ENCODE measurements at places on chromosomes 1 and 21. TPM values are rescaled to one million over a fixed set of nuclear protein-coding genes. Genes with fewer than 3 reads are reported as not detected.

- H3K27ac ChIP-seq, result no peak overlapping the region
- no peaks in the 10 kb centered on the region for H3K4me1 ChIP-seq
- no peaks in the 10 kb centered on the region for H3K27me3 ChIP-seq
- no peak for DNase-seq
- no peak overlapping the region for H3K4me3 ChIP-seq
Measured at GRCh38 chr1:7738044-7738443, 33.1 kb upstream of the VAMP3 start.

The CACNA1S gene
- total RNA-seq, result 0.06 TPM

DNA sequence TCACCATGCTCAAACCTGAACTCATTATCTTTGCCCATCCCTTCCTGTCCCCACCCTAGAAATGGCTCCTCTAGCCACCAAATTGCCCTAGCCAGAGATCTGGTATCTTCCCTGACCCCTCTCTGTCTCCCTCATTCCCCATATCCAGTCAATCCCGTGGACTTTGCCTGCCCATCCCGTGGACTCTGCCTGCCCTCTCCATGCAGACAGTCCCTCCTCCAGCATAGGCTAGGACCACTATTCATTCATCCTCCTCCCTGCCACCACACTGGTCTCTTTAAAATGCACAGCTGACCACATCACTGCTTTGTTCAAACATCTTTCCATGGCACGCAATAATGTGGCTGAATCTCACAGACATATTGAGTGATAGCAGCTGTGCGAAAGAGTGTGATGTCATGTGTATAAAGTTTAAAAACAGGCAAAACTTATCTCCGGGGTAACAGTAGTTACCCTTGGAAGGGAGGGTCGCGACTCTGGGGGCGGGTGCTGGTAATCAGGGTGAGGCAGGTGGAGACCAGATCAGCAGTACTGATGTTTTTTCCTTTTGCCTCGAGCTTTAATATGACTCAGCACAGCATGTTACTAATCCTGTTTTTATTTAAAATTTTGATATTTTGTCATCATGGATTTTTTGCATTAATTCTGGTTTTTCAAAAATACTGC lies 4.8 kb upstream of the SLC2A1 start:
- no peaks in the 10 kb centered on the region for H3K36me3 ChIP-seq
- H3K27me3 ChIP-seq, result peaks cover 34% of the 10 kb centered on the region
- H3K4me3 ChIP-seq, result no peak overlapping the region
- H3K27ac ChIP-seq, result no peak overlapping the region

DNA sequence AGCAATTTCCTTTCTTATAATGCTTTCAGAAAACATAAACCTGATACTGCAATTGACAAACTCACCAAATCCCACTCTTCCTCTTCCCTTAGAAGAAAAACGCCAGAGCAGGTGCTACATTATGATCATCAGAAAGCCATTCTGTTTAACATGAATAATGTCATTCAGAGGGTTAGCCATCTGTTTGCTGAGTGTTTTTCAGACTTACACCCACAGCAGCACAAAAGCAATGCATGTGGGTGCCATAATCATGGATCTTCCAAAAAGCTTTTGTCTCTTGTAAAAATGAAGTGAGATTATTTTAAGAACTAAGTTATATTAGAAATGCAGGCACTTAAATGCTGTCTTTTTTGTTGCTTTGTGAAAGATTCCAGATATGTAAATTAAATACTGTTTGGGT lies 204.6 kb upstream of the TMPRSS15 start:
- no peaks in the 10 kb centered on the region for H3K27me3 ChIP-seq
- no peak overlapping the region for H3K27ac ChIP-seq
- H3K4me3 ChIP-seq, result no peak overlapping the region
- no peaks in the 10 kb centered on the region for H3K36me3 ChIP-seq
- H3K4me1 ChIP-seq, result no peaks in the 10 kb centered on the region

- no peak overlapping the region for H3K27ac ChIP-seq
- H3K27me3 ChIP-seq, result no peaks in the 10 kb centered on the region
- peak overlapping the region; percentile 7 for H3K4me3 ChIP-seq
- no peaks in the 10 kb centered on the region for H3K36me3 ChIP-seq
Measured at GRCh38 chr1:85091671-85092280, 43.5 kb upstream of the MCOLN3 start.

GRCh38 chr1:219566951-219567947 lies 45.7 kb downstream of the ZC3H11B start:
- no peaks in the 10 kb centered on the region for H3K27me3 ChIP-seq
- no peak overlapping the region for H3K27ac ChIP-seq
- H3K36me3 ChIP-seq, result no peaks in the 10 kb centered on the region
- DNase-seq, result no peak
- no peaks in the 10 kb centered on the region for H3K4me1 ChIP-seq

The RAB7B gene
- total RNA-seq, result 9.1 TPM

The BMP8B gene
- total RNA-seq, result 1.7 TPM

DNA sequence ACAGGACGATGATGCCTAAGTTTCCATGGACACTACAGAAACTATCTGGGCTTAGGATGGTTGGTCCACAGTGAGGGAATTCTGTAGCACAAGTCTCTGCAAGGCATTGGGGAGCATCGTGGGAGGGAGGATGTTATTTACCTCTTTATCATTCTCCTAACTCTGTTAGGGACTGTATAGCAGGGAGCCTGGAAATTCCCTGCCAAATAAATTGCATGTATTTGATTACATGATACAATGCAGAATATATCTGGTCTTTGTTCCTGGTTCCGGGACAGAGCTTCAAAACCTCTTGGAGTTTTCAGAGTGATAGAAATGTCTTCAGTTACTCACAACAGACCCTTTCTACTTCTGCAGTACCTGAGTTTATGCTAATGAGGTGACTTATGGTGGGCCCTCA lies 385.9 kb downstream of the PCP4 start:
- no peak overlapping the region for H3K27ac ChIP-seq
- H3K36me3 ChIP-seq, result no peaks in the 10 kb centered on the region
- H3K4me3 ChIP-seq, result no peak overlapping the region
- H3K27me3 ChIP-seq, result no peaks in the 10 kb centered on the region
- H3K4me1 ChIP-seq, result no peaks in the 10 kb centered on the region

GRCh38 chr1:170618421-170618820 lies 45.5 kb upstream of the PRRX1 start:
- no peak overlapping the region for H3K27ac ChIP-seq
- no peaks in the 10 kb centered on the region for H3K36me3 ChIP-seq
- H3K4me1 ChIP-seq, result no peaks in the 10 kb centered on the region

GRCh38 chr1:7274256-7274655 lies 489.0 kb downstream of the CAMTA1 start:
- no peaks in the 10 kb centered on the region for H3K4me1 ChIP-seq
- no peaks in the 10 kb centered on the region for H3K27me3 ChIP-seq
- no peaks in the 10 kb centered on the region for H3K36me3 ChIP-seq
- H3K4me3 ChIP-seq, result no peak overlapping the region
- no peak for DNase-seq

DNA sequence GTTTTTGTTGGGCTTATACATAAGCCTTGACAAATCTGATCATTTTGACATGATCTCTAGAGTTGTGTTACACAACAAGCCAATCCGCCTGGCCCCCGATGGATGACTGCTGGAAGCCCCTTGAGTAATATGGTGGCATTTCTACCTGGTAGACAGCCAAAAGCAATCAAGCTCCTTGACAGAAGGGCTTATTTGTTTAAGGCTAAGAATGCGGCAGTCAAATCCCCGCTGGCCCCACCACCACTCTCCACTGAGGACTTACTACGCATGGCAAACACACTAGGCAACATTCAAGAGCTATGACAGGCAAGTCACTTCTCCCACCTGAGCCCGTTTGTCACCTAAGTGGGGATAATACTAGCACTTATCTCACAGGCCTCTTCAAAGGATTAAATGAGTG lies 33.4 kb upstream of the C1orf198 start:
- H3K27me3 ChIP-seq, result no peaks in the 10 kb centered on the region
- H3K36me3 ChIP-seq, result peaks cover 26% of the 10 kb centered on the region

DNA sequence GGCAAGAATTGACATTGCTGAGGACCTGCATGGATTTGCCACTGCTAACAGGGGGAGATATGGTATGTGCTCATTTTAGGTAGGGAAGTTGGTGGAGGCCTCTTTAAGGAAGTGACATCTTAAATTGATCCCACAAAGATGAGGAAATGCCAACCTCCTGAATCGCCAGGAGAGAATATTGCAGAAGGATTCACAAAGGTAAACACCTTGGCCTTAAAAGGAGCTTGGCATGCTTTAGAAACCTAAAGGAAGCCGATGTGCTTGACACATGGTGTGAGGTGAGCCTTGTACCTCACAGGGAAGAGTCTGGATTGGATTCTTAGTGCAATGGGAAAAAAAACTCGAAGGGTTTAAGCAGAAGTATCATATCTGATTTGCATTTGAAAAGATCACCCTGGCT lies 470.5 kb upstream of the DAB1 start:
- no peaks in the 10 kb centered on the region for H3K27me3 ChIP-seq
- no peaks in the 10 kb centered on the region for H3K4me1 ChIP-seq
- no peak overlapping the region for H3K27ac ChIP-seq

DNA sequence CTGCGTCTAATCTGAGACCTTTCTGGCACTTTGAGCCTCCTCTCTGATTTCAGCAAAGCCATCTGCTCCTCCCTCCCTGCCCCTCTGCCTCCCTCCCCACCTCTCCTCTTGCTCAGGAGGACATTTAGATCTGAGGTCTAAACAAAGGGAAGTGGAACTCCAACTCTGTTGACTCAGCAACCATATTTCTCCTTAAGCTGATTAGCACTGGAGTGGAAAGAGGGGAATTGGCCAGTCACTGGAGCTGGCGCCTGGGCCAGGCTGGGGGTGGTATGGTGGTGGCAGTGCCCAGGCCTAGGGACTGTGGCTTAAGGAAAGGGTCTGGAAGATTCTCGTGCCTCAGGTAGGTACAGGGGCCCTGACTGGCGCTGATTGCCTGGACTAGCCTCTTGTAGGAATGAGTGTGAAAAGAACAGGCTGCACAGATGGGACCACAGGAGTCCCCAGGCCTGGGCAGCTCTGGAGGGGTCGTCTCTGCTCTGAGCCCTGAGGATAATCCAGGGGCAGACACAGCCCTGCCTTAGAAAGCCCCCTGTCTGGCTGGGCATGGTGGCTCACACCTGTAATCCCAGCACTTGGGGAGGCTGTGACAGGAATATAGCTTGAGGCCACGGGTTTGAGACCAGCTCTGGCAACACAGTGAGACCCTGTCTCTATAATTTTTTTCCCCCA lies 11.9 kb downstream of the SH2D2A start:
- H3K4me1 ChIP-seq, result peaks cover 27% of the 10 kb centered on the region
- H3K4me3 ChIP-seq, result no peak overlapping the region
- no peak overlapping the region for H3K27ac ChIP-seq
- DNase-seq, result no peak
- H3K36me3 ChIP-seq, result peaks cover 27% of the 10 kb centered on the region
- H3K27me3 ChIP-seq, result no peaks in the 10 kb centered on the region

GRCh38 chr1:201282931-201283829 lies at the start of gene PKP1:
Gene PKP1 (plus strand): TSS chr1:201283506. CDS start chr1:201283703, 197 bp downstream.
- H3K27ac ChIP-seq, result no peak within 1 kb of the TSS
- peaks cover 12% of the 10 kb centered on the region for H3K4me1 ChIP-seq
- peak within 1 kb of the TSS; percentile 41 for H3K4me3 ChIP-seq

The OR10Z1 gene
- not detected for total RNA-seq

GRCh38 chr1:970973-971730 lies 4.9 kb downstream of the PLEKHN1 start:
- no peak overlapping the region for H3K4me3 ChIP-seq
- peaks cover 20% of the 10 kb centered on the region for H3K4me1 ChIP-seq

The HSD3B2 gene
- total RNA-seq, result not detected

DNA sequence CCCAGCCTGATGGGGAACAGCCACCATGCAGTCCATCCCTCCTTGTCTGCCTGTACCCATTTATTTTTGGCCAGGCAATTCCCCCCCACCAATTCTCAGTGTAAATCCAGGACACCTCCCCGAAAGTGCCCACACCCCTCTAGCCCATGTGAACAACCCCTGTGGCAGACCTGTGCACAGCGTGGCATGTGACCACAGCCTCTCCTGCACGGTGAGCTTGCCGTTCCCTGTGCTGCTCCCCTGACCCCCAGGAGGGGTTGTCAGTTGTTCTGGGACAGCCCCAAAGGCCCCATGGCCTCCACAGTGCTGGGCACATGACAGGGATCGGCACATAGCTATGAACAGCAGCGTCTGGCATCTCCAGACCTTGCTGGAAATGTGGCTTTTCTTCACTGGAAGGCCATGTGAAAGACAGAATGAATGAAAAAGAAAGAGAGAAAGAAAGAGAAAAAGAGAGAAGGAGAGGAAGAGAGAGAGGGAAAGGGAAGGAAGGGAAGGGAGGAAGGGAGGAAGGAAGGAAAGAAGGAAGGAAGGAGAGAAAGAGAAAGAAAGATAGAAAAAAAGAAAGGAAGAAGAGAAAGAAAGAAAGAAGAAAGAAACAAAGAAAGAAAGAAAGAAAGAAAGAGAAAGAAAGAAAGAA lies 3.9 kb downstream of the CAPN9 start:
- no peaks in the 10 kb centered on the region for H3K36me3 ChIP-seq

DNA sequence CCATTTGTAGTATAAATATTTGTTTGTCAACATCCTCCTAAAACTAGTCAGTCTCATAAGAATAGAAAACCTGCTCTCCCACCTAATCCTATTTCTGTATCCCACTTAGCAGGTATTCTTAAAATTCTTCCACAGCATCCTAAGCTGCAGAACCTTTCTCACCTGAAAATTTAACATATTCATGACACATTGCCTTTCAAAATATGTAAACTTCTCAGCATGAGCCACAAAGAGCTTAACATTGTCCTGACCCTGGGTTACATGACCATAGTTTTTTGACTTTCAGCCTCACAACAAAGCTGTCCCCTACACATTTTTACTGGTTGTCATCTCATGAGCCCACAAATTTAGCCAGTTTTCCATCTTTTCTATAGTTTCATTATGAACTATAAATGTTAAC lies 712.1 kb downstream of the LTN1 start:
- H3K27ac ChIP-seq, result no peak overlapping the region
- DNase-seq, result no peak
- H3K4me3 ChIP-seq, result no peak overlapping the region
- no peaks in the 10 kb centered on the region for H3K27me3 ChIP-seq
- H3K36me3 ChIP-seq, result no peaks in the 10 kb centered on the region

The TCEANC2 gene
- 5.3 TPM for total RNA-seq

DNA sequence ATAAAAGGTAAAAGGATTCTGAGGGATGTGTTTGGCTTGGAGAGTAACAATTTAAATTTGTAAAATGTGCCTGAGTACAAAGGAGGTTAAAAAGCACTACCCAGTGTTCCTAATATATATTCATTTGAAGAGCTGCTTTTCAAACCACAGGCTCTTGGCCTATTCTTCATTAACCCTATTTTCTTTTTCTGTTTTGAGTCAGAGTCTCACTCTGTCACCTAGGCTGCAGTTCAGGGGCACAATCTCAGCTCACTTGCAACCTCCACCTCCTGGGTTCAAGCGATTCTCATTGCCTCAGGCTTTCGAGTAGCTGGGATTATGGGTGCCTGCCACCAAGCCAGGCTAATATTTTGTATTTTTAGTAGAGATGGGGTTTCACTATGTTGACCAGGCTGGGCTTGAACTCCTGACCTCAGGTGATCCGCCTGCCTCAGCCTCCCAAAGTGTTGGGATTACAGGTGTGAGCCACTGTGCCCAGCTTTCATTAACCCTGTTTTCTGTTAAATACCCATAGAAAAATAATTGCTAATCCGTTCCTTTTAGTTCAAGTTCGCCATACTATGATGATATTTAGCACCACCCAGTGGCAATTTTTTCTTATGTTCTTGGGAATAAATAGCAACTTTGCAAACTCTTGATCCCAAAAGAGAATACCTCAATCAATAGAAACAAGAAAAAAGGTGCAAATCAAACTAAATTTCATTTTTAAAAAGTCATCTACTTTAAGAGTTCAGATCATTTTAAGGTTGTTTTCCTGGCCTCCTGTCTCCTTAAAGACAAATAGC lies 30.5 kb downstream of the ZBTB8OS start:
- no peaks in the 10 kb centered on the region for H3K27me3 ChIP-seq
- H3K36me3 ChIP-seq, result peaks cover 26% of the 10 kb centered on the region
- no peaks in the 10 kb centered on the region for H3K4me1 ChIP-seq
- no peak overlapping the region for H3K4me3 ChIP-seq
- no peak for DNase-seq
- H3K27ac ChIP-seq, result no peak overlapping the region
